Smooth muscle cell of the umbilical artery (primary cell): ENCODE measurements at places on chromosomes 1 and 21. TPM values are rescaled to one million over a fixed set of nuclear protein-coding genes. Genes with fewer than 3 reads are reported as not detected.

ZNF593OS gene
- not detected in 2 replicates for total RNA-seq

CNKSR1 gene
- total RNA-seq = 0.30 and 0.74 TPM in 2 replicates

LCE1B gene
- total RNA-seq = not detected in 2 replicates

DNMT3L gene
- total RNA-seq = not detected in 2 replicates

TAS1R1 gene
- total RNA-seq = not detected in 2 replicates

PRR9 gene
- 0.51 TPM in 1 of 2 replicates, not detected in the other for total RNA-seq

LAMC2 gene
- total RNA-seq = 203 and 594 TPM in 2 replicates

RHEX gene
- not detected in 2 replicates for total RNA-seq

VAMP3 gene
- 78.4 and 133 TPM in 2 replicates for total RNA-seq

RPL5 gene
- 1,003 and 1,341 TPM in 2 replicates for total RNA-seq

MNDA gene
- total RNA-seq = not detected in 2 replicates

CD2 gene
- total RNA-seq = not detected in 2 replicates

ARTN gene
- 0.30 TPM in 1 of 2 replicates, not detected in the other for total RNA-seq

CYP4X1 gene
- total RNA-seq = not detected in 2 replicates

LRRC53 gene
- not detected in 2 replicates for total RNA-seq

NES gene
- total RNA-seq = 5.0 and 21.8 TPM in 2 replicates

TRIM67 gene
- total RNA-seq = not detected in 2 replicates

NUDT17 gene
- total RNA-seq = 2.4 and 2.7 TPM in 2 replicates

SLAMF6 gene
- not detected in 2 replicates for total RNA-seq

GIPC2 gene
- 0.30 and 1.2 TPM in 2 replicates for total RNA-seq

F13B gene
- total RNA-seq = not detected in 2 replicates

RAB3B gene
- 5.3 and 31.8 TPM in 2 replicates for total RNA-seq

GBP7 gene
- not detected in 2 replicates for total RNA-seq

S100A12 gene
- not detected in 2 replicates for total RNA-seq

FCER1G gene
- total RNA-seq = 0.59 TPM in 1 of 2 replicates, not detected in the other

SERPINC1 gene
- total RNA-seq = 0.30 TPM in 1 of 2 replicates, not detected in the other

HRNR gene
- not detected in 2 replicates for total RNA-seq

UBL4B gene
- not detected in 2 replicates for total RNA-seq

GPR52 gene
- total RNA-seq = 0.59 and 1.1 TPM in 2 replicates

ESPN gene
- 0.05 TPM in 1 of 2 replicates, not detected in the other for total RNA-seq

LUZP1 gene
- total RNA-seq = 34.1 and 66.6 TPM in 2 replicates

BMP8A gene
- total RNA-seq = 0.30 and 0.32 TPM in 2 replicates

HPCAL4 gene
- not detected in 2 replicates for total RNA-seq
